ENCODE measurements at places on chromosomes 12 and 14. TPM values are rescaled to one million over a fixed set of nuclear protein-coding genes. Genes with fewer than 3 reads are reported as not detected.
A peak's percentile ranks its signal among the peaks of the same experiment; 100 is the strongest.

NAV3 gene
- total RNA-seq, result 2.9 TPM

LRP10 gene
- total RNA-seq, result 71.0 TPM

P3H3 gene
- total RNA-seq, result 25.7 TPM

- no peak for DNase-seq
Observed at GRCh38 chr12:66107451-66107915, 23.1 kb downstream of the LLPH start.

DNA sequence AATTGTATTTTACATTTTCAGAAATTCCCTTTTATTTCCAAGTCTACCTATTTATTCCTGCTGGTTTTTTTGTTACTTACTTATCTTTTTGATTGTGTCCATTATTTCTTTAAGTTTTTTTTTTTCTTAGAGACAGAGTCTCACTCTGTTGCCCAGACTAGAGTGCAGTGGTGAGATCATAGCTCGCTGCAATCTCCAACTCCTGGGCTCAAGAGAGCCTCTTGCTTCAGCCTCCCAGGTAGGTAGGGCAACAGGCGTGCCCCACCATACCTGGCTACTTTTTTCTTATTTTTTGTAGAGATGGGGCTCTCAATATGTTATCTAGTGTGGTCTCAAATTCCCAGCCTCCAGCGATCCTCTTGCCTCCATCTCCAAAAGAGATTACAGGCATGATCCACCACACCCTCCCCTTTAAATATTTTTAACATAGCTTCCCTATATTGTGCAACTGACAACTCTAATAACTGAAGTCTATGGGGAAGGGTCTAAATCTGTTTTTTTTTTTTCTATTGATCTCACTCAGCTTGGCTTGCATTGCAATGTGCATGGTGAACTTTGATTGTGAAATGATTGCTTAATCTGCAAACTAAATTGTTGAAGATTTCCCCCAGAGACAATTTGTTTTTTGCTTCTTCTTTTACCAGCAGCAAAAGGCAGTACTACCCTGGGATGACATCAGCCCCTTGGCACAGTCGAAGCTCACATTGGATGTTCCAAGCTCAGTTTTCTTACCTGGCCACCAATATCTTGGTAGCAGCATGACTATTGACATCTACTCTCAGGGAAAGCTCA is 25.7 kb upstream of the COCH start:
- no peak for DNase-seq

DNA sequence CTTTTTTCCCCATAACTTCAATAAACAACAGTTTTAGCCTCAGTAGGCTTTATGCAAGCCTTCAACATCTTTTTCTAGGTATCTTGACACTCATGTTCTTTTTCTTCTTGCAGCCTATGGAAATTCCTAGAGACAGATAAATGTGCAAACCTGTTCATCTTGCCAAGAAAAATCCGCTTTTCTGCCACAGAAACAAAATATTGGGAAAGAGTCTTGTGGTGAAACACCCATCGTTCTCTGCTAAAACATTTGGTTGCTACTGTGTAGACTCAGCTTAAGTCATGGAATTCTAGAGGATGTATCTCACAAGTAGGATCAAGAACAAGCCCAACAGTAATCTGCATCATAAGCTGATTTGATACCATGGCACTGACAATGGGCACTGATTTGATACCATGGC is 295.9 kb downstream of the ZFP36L1 start:
- DNase-seq, result no peak

DNA sequence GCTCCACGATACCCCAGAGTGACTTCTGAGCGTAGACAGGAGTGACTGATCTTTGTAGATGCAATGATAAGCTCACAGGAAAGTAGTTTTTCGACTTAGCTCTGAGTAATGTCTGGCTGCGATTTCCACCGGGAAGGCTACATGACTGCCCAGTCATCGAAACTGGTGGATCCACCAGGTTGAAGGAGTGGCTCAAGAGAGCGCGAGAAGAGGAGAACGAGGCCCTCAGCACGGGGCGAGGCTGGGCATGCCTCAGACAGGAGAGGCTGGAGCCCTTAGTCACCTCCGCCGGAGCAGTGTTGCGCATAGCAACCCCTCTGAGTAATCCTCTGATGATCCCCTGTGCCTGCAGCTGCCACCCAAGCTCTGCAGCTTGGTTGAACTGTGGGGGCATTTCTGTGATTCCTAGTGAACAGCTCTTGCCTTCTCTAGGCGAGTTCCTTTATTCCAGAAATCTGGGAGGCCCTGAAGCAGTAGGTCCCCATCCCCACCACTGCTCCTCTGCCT is 25.6 kb downstream of the ELK3 start:
- DNase-seq, result no peak

GRCh38 chr12:128820723-128821432 is 2.9 kb downstream of the SLC15A4 start:
- peak; percentile 82 for DNase-seq
